ENCODE measurements at places on chromosomes 4 and X.

- DNase-seq: no peak
Measured at GRCh38 chrX:50072110-50072509, 128.7 kb downstream of the AKAP4 start.

- no peak for DNase-seq
Measured at GRCh38 chrX:37817579-37817978, 29.8 kb downstream of the DYNLT3 start.

- no peak for DNase-seq
Measured at GRCh38 chr4:112023402-112023950, 121.8 kb upstream of the FAM241A start.

GRCh38 chr4:52102587-52102986, 51.5 kb downstream of the SPATA18 start:
- peak; percentile 86 for DNase-seq

GRCh38 chr4:1406394-1406980, at the start of gene NKX1-1:
Gene NKX1-1, minus strand, starts transcription at chr4:1406442. Its CDS starts 0 bp downstream, at chr4:1406442.
- DNase-seq: no peak

- DNase-seq: no peak
Measured at GRCh38 chrX:48919360-48919841, 577 bp upstream of the PIM2 start.

GRCh38 chr4:169620880-169621248, 486 bp downstream of the CLCN3 start:
- DNase-seq: peak; percentile 26

DNA sequence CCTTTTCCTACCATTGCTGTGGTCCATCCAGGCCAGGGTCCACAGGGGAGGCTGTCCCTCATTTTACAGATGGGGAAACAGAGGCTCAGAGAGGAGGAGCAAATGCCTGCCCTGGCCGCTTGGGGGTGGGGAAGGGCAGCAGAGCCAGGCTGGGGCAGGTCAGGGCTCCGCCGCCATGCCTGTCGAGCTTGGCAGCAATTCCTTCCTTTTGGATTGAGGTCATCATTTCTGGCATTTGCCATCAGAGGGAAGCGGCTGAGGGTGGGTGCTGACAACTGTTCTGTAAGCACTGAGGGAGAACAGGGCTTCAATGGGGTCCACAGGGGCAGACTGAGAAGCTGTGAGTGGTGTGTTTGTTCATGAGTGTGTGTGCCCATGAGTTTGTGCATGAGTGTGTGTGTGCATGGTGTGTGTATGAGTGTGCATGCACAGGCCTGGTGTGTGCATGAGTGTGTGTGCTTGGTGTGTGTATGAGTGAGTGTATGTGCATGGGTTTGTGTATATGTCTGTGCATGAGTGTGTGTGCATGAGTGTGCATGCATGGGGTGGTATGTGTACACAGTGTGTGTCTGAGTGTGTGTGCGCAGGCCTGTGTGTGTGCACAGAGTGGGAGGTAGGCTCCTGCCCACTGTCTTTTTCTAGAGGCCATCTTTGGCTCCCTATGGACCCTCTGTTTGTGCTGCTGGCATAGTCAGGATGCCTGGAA, 115.2 kb downstream of the SORCS2 start:
- DNase-seq: no peak

- DNase-seq: peak; percentile 5
Measured at GRCh38 chr4:98027827-98028226, 115.4 kb downstream of the STPG2 start.

GRCh38 chrX:144801786-144802185, 445.5 kb upstream of the SPANXN1 start:
- DNase-seq: peak; percentile 2

DNA sequence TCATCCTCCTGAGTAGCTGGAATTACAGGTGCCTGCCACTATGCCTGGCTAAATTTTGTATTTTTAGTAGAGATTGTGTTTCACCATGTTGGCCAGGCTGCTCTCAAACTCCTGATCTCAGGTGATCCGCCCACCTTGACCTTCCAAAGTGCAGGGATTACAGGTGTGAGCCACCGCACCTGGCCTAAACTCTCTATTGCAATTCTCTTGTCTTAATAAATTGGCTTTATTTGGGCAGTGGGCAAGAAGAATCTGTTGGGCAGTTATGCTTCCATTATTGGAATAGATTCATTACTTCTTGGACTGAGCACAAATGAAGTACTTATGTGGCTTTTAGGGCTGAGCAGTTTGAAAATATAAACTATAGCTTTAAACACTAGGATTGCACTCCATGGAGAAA, 8.2 kb upstream of the GPAT3 start:
- DNase-seq: no peak

GRCh38 chr4:130812117-130812765, 1716.3 kb downstream of the C4orf33 start:
- peak; percentile 10 for DNase-seq

DNA sequence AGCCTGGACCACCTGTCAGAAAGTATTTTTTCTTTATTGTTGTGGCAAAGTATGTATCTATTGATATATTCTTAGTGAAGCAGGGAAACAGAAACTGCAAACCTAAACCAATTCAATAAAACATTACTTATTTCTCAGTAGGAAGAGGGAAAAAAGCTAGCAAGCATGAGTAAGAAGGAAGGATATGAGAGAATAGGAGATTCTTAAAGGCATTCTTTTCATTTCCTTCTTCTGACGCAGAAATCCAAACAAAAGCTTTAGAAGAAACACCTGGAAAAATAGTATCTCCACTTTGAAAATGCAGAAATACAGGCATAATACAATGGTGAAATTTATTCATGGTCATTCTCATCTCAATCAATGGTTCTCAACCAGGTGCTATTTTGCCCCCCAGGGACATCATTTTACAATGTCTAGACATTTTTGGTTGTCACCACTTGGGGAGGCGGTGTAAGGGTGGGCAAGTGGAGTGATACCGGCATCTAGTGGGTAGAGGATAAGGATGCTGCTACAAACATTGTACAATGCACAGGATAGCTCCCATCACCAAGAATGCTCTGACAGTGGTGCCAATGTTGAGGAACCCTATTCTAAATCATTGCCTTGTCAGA, 21.7 kb upstream of the ATXN3L start:
- no peak for DNase-seq

DNA sequence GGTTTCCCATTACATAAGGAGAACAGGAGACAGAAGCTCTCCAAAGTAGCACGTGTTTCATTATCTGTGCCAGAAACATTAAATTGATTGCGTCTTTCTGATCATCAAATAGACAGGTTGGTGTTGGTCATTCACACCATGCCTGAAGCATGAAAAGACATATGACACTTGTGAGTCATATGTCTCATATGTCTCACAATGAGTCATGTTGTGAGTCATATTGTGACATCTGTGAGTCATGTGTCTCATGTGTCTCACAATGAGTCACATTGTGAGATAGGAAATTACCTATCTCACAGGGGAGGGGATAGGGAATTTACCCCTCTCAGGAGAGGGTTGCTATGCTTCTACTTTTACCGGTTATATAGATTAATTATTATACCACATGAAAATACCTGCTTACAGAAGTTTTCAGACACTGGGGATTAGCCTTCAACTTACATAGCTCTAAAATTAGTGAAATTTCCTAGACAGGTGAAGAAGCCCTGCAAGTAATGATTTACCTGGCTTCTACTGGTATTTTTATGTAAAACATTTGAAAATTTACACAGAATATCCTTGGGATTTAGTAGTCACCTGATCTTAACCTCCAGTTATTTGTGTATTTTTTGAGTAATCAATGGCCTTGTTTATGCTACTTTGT, 80.8 kb downstream of the NPFFR2 start:
- DNase-seq: peak; percentile 91

DNA sequence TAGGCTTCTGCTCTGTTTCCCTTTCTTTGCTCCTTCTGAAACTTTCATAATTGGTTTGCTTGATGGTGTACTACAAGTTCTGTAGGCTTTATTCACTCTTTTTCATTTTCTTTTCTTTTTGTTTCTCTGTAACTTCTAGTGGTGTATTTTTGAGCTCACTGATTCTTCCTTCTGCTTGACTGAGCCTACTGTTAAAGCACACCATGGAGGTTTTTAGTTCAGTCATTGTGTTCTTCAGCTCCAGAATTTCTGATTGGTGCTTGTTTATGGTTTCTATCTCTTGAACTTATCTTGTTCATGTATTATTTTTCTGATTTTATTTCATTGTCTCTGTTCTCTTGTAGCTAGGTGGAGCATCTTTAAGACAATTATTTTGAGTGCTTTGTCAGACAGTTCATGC, 33.4 kb upstream of the C4orf54 start:
- DNase-seq: no peak

All from fibroblast of mammary gland (primary cell).